ENCODE measurements at places on chromosomes 1 and 21.

GRCh38 chr1:9246841-9247785 is 12.5 kb downstream of the H6PD start:
- no peak for DNase-seq

DNA sequence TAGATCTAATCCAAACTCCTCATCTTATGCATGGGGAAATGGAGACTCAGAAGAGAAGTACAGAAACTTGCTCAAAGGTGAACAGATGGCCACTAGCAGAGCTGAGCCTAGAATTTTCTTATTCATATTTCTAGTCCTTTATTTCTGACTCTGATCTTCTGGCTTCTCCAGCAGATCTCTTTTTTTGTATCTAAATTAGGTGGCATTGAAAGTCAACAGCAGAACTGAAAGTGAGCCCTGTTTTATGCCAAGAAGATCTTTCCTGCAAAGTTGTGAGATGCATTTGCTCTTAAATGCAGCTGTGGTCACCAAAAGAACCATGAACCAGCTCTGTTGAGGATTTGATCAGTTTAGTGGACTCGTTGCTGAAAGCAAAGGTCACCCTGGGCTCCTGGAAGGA is 75.5 kb downstream of the KAZN start:
- DNase-seq = no peak

GRCh38 chr1:33653226-33653625 is 180.8 kb downstream of the ZSCAN20 start:
- DNase-seq = no peak

GRCh38 chr1:72284084-72284347 is 1.7 kb upstream of the NEGR1 start:
- no peak for DNase-seq

GRCh38 chr1:43781574-43781973 is 74.2 kb downstream of the ST3GAL3 start:
- no peak for DNase-seq

DNA sequence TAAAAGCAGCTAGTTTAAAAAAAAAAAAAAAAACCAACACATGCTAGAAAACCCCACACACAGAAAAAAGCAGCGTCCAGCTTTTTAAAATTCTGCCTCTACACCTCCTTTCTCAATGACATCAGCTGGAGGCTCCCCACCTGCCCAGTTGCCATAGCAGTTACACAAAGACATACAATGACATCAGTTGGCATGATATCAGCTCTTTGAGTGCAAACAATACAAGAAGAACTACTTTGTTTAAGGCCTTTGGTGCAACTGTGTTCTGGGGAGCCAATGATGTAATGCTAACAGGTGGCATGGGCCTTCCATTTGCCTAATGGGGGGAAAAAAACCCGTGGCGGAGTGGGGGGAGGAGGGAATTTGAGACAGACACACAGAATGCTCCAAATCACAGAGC is 32.9 kb downstream of the DUSP10 start:
- peak; percentile 76 for DNase-seq

- DNase-seq = peak; percentile 42
These were observed 519 bp downstream of the RERE start for GRCh38 chr1:8816831-8817411.

DNA sequence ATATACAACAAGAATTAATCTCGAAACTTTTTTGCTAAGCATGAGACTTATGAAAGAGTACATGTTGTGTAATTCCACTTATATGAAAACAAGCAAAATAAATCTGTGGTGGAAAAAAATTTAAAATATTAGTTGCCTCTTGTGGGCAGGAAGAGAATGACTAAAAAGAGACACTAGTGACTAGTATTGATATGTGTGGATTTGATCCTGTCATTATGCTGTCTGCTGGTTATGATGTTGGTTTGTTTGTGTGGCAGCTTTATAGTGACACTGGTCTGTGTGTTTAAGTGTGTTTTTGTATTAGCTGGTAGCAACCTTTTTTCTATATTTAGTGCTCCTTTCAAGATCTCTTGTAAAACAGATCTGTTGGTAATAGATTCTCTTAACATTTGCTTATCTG is 267.8 kb upstream of the NRIP1 start:
- no peak for DNase-seq

- peak; percentile 74 for DNase-seq
These were observed 31.3 kb downstream of the CCN1 start for GRCh38 chr1:85611856-85612255.

- no peak for DNase-seq
These were observed 20.7 kb upstream of the SLC19A1 start for GRCh38 chr21:45562965-45563364.

GRCh38 chr1:233905416-233906051 is 1.1 kb downstream of the SLC35F3 start:
- DNase-seq = peak; percentile 5

DNA sequence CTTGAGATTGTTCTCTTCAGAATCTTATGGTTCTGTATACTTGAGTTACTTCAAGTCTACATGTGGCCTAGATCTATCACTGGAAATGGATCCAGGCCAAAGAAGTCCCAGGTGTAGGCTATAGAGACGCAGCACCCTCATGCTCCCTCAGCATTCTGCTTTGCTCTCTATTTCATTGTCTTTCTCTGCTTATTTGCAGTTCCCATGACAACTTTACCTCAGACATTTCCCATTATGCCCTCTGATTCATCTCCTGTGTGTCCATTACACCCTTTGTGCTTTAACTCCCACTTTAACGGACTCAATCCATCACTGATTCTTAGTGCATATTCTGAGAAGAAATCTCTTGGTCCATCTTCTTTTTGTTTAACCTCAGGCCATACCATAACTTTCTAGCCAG is 236.9 kb upstream of the NRIP1 start:
- no peak for DNase-seq

DNA sequence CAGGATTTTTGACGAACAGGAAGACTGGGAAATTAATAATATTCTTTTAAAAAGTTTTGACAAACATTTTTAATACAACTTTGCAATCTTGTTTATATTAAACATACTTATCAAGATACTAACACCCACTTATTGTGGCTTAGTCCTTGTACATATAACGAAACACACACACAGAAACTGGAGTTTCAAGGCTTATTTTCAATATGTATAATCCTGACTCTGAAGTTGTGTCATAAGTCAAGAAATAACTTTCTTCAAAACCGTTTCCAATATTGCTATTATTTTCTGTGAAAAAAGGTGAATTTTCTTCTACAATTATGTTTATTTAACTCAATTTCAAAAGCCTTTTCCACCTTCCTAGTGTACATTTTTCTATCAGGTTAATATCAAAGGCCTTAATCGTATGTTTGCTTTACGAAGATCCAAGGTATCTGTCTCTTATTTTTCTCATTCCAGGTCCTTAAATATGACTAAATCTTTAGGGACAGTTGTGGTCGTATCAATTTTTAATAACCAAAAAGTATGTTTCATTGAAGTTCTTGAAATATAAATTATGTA is 1.8 kb downstream of the CDKN2C start:
- DNase-seq = no peak

DNA sequence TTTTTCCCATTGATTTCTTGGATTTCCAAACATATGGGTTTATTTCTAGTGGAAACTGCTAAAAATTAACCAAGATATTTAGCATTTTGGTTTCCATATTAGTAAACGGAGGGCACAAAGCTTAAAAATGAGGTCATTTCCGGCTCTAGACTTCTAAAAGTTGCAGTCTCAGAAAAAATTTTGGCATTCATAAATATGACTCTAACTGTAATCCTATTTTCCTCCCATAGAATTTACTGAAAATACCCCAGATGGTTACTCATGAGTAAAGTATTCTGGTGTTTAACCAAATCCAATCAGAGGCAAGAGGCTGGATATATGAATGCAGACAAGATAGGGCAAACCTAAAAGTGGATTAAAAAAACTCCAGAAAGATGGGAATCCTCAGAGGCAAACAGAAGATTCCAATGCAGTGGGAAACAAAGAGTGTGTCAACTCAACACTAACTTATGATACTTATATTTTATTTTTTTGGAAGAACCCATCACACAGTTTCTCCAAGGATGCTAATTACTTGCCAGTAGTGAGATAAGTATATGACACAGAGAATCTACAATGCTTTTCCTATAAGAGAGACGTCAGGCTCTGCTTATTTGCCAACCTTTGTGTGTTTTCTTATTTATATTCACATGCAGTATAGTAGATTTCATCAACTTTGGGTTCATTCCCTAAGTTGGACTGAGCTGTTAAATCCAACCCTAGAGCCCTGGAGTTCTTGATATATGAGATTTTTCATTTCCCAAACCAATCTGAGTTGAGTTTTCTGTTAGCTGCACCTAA is 90.1 kb upstream of the BCL10 start:
- no peak for DNase-seq

DNA sequence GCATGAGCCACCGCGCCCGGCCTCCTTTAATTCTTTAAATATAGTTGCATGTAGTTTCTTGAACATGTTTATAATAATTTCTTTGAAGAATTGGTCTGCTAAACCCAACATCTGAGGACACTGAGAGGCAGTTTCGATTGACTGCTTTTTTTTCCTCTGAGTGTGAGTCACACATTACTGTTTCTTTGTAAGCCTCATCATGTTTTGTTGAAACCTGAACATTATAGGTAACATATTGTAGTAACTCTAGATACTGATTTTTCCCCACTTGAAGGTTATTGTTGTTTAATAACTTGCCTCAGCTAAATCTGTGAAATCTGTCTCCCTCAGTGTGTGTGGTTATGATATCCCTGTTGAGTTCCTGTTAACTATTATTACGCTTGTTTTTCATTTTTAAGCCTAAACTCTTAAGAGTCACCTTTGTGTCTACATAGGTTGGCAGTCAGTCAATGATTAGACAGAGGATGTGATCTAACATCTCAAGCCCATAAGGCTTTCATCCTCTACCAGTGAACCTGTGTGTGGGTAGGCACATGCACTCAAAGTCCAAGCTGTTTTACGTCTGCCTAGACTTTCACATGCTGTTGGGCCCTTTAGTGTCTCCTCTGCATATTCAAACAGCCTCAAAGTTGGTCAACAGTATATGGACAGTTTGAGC is 155.5 kb downstream of the KCNH1 start:
- no peak for DNase-seq

- no peak for DNase-seq
These were observed 790 bp upstream of the MATN1 start for GRCh38 chr1:30724175-30724574.

GRCh38 chr1:192620071-192620635 is 15.8 kb upstream of the RGS13 start:
- no peak for DNase-seq

GRCh38 chr1:206932177-206932576 is 10.4 kb upstream of the FCMR start:
- DNase-seq = no peak

DNA sequence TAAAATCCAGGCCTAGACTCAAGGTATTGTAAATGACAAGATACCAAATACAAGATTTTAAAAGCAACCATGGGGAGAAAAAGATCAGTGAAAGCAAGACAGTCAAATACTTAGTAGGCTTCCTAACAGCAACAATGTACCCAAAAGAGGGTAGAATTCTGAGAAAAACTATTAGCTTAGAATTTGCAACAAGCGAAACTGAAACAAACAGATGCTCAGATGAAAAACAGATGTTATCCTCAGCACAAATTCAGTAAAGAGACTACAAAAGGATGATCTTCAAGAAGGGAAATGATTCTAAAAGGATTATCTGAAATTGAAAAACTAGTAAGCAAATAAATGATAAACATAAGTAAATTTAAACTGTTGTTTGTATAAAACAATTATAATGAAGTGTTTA is 40.0 kb downstream of the PDC start:
- DNase-seq = no peak

DNA sequence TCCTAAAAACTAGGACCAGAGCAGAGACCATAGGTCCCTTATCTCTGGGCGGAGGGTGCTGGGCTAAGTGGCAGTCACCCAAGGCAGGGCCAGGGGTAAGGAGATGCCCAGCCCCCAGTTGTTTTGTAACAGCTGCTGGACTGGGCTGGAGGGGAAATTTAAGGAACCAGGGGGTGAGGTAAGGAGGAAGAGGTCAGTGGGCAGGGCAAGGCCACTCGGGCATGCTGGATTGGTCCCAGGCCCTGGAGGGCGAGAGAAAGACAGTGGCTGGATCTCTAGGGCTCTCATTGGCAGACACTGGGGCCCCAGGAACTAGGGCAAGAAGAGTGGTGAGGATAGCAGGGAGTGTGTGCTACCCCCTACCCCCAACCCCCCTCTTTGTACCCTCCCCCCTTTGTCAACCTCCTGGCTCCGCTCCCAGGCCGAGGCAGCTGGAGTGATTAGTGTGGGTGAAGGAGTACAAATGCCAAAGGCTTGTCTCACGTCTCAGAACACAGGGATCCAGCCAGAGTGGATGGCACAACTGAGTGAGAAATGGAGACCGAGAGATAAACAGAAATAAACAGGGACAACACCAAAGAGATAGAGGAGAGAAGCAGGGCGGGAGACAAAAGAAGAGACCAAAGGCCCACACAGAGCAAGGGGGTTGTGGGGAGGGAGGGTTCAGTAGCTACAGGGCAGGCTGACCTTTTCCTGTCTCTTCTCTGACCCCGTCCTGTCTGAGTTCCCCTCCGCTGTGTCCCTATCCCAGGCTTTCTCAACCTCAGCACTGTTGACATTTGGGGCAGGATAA is 20.5 kb upstream of the THRAP3 start:
- DNase-seq = peak; percentile 19

DNA sequence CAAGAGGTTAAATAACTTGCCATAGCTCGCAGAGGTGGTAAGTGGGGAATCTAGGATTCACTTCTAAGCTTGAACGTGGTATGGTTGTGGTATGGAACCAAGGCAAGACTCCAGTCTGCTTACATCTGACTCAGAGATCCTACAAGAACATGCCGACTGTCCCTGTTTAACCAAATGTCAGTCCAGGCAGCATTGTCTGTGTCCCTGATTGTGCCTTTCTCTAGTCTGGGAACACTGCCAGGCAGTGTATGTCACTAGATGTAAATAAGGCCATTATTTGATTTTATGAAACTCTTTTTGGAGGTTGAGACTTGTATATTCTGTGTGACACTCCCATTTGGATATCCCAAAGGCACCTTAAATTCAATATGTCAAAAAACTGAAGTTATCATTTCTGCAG is 96.0 kb downstream of the NOS1AP start:
- no peak for DNase-seq

GRCh38 chr1:85343612-85344255 is 67.3 kb upstream of the BCL10 start:
- peak; percentile 71 for DNase-seq
